ENCODE measurements at places on chromosomes 7 and 10. TPM values are rescaled to one million over a fixed set of nuclear protein-coding genes. Genes with fewer than 3 reads are reported as not detected.

DNA sequence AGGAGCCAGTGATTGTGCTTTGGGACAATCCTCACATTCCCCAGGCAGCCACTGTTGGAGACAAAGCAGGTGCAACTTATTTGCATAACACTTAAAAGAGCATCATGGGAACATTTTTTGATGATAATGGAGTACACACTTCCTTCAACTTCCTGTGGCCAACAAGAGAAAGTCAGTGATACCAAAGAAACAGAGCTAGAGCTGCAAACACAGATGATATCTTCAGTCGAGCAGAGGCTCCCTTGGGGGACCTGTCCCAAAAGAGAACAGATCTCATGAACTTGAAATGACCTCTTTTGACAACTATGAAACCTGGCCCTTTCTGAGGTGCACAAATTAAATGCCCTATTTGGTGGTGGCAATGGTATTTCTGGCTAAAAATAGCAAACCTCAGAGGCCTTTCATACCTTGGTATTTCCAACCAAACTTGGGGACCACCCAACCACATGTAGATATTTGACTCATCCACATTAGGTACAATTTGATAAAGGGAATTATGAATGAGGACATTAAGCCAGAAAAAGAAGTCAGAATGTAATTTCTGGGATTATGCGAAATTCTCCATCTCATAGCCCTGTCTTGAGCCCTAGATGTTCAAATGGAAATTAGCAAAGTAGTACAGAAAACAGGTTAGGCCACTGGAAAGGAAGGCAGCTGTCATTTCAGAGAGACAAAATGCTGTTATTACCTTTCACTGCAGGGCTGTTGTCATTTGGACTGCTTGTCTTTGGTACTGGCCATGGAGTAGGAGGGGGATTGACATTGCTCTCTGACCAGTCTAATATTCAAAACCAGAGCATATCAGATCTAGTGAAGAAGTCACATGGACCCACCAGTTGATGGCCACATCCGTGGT lies 146.2 kb downstream of the ICA1 start:
- no peak for DNase-seq

SPDYE11 gene
- total RNA-seq: not detected

DNA sequence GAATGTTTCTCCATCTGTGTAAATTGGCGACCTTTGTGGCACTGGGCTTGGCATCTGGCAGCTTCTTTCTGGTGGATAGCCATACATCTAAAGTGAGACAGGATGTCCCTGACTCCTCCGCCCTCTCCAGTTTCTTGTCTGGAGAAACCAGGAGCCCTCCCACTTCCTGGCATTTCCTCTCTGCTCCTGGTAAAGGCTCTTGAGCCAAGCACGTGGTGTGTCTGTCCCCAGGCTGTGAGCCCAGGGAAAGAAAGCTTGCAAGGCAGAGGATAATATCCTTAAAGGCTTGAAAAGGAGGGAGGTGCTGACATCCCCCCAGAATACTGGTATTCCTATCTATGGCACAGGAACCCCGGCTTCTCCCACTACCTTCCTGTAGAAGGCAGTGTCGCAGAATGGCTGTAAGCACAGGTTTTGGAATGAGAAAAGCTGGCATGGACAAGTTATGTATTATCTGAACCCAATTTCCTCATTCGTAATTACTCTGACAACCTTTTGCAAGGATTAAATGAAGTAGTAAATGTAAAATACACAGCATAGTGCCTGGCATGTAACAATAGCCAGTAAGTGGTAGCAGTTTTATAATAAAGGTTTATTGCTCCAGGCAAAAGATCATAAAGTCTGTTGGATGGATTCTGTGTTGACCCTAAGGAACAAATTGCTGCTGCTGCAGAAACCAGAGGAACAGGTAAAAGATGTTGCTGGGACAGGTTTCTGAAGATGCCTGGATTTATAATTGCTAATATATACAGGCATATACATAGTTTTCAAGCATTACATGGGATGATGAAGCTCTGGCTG lies 11.8 kb upstream of the ACSL5 start:
- DNase-seq: no peak

ABCA13 gene
- 0.60 TPM for total RNA-seq

GRCh38 chr7:147276783-147277370 lies 1160.3 kb downstream of the CNTNAP2 start:
- DNase-seq: no peak

JCAD gene
- 11.0 TPM for total RNA-seq

SPDYE16 gene
- 0.51 TPM for total RNA-seq

COBL gene
- 25.7 TPM for total RNA-seq

OR2A12 gene
- total RNA-seq: not detected

GIMAP8 gene
- total RNA-seq: not detected

- no peak for DNase-seq
Observed at GRCh38 chr7:805261-805660, 27.0 kb upstream of the SUN1 start.

EVX1 gene
- total RNA-seq: 0.71 TPM

DENND11 gene
- total RNA-seq: 17.3 TPM

- DNase-seq: no peak
Observed at GRCh38 chr10:100939763-100940344, 27.1 kb downstream of the SLF2 start.

- DNase-seq: no peak
Observed at GRCh38 chr10:35650894-35651293, 8.8 kb upstream of the FZD8 start.

DNA sequence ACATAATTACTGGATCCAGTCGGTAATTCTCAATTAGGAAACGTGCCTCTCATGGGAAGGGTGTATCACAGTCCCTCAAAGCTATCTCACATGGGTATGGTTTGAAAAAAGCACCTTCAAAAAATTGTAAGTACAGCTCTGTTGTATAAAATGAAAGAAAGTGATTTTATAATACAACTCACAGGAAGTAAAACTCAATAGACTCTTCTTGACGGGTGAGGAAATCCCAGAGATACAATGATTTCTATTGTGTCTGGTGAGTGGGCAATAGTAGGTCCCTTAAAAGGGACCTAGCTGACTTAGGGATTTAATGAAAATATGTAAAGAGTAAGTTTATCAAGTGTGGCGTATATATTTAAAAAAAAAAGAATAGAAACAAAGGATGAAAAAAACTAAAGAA lies 27.0 kb downstream of the TASOR2 start:
- DNase-seq: no peak

DNA sequence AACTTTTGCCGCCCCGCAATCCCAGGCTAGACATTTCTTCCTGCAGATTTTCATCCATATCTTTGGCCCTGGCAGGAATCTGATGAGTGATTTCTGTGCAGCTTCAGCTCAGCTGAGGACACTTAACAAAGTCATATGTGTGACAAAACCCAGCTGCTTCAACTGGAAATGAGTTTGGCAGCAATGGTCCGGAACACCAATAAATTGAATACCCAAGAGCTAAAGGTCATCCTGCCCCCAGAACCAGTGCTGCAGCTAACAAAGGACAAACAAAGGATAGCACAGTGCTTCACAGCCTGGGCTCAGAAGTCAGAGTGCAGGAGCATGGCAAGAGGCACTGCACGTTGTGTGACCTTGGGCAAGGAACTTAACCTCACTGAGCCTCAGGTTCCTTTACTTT lies 40.0 kb upstream of the TRIL start:
- DNase-seq: no peak

DNA sequence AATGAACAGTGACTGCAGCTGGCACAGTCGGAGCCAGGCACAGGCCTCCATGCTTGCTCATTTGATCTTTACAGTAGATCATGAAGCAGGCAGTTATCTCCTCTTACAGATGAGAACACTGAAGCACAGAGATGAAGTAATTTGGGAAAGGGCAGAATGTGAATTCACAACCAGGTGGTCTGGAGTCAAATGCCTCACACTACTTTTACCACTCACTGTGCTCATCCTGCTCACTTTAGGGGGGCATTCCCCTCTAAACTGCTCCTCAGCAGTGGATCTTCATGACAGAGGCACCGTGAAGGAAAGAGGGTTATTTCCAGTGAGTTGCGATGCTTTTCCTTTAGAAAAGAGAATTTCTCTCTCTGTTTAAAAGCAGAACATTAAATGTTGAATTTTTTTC lies 15.1 kb downstream of the SNX10 start:
- no peak for DNase-seq

KMT2C gene
- total RNA-seq: 66.4 TPM

DNA sequence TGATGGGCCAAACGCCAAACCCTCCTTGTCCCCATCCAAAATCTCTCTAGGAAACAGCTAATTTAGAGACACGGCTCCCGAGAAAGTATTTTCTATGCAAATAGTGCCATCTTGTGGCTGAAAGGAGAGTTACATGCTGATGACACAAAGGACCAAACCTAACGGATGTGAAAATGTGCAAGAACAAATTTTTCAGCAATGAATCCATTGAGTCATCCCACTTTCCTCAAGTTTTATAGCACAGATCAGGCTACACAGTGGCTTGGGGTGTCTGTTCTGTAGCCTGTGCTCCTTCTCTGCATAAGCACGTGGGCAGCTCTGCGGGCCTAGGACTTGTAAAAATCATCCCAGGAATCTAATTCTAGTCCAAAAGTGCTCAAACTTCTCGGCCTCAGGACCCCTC lies 154.8 kb upstream of the PRR15 start:
- DNase-seq: no peak

DNA sequence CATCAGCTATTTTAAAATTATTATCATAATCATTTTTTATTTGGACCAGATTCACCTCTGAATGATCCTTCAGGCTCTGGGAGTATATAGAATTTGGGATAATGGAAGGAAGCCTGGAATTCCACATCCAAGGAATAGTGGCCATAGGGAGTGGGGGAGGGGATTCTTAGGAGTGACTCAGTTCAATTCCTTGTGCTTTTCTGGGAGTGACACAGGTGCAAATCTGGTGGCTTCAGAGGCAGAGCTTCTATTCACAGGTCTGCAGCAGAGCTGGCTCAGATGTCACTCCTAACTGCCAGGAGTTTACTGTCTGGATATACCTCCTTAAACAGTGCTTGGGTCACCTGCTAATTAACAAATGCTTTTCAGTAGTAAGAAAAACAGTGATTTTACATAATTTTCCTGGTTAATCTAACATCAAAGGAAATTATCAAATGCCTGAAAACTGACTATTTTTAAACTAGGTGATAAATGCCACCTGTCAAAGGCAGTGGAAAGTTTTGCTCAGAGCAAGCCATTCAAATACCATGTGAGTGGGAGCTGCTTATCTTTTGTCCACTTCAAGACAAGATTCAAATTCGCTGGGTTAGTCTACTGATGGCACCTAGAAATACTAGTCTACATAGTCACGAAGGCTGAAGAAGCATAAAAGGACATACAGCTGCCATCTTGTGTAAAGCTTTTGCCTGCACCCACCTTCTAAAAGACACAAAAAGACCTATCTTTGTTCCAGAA lies 106.7 kb upstream of the LAMB4 start:
- DNase-seq: no peak

- no peak for DNase-seq
Observed at GRCh38 chr10:82228701-82229100, 353.7 kb downstream of the NRG3 start.

DNA sequence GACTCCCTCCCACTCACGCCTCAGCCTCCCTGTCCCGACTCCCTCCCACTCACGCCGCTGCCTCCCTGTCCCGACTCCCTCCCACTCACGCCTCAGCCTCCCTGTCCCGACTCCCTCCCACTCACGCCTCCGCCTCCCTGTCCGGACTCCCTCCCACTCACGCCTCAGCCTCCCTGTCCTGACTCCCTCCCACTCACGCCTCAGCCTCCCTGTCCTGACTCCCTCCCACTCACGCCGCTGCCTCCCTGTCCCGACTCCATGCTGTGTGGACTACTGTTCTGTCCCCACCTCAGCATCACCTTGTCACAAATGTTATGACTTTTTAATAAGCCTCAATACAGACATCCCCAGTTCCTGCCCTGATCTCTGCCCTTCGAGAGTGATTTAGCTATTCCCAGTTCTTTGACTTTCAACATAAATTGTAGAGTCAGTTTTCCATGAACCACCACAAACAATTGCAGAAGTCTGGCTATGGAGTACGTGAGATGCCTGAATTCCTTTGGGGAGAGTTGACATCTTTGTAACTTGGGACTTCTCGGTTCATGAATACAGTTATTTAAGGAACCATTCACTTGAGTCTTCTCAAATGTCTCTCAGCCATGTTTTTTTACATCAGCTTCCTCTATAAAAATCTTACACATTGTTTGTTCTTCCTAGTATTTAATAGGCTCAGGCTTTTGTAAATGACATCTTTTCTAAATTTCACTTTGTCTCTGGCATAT lies 71.9 kb downstream of the FOXL3 start:
- no peak for DNase-seq

- no peak for DNase-seq
Observed at GRCh38 chr10:72276013-72276387, 2.3 kb downstream of the DDIT4 start.

DNA sequence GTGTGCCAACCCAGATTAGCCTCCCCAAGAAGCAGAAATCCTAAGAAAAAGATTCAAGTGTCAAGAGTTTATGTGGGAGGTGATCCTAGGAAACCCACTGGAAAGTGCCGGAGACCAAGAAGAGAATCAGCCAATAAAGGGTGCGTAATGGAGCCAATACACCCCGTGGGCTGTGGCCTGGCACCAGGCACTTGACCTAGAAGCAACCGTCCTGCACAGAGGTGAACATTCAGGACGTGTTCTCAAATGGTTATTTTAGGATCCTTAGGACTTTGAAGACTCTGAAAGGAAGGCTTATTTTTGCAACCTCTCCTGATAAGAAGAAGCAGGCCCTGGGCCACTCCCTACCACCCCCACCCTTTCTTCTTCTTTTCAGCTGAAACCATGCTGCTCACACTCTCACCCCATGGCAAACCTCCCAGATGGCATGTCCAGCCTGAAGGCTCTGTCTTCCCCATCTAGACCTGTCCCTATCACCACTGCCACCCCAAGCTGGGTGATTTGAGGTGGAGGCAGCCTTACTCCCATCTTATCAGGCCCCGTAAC lies 46.6 kb downstream of the VSTM4 start:
- DNase-seq: no peak

DNA sequence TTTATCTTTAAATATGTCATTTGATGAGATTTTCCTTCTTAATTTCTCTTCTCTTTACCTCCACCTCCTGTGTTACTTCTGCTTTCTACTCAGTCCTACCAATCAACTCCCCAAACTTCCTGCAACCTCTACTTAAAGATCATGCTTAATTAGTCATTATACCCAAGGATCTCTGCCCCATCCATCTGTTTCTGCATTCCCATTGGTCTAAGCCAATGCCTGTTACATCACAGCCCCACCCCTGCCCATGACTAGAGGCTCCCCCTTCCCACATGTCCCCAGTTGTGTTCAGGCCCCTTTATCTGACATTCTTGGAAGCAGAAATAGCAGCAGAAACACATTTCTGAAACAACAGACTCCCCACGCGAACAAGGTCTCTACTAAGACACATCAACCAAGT lies 319.1 kb upstream of the NFE2L3 start:
- DNase-seq: no peak

NACAD gene
- 7.3 TPM for total RNA-seq

DNA sequence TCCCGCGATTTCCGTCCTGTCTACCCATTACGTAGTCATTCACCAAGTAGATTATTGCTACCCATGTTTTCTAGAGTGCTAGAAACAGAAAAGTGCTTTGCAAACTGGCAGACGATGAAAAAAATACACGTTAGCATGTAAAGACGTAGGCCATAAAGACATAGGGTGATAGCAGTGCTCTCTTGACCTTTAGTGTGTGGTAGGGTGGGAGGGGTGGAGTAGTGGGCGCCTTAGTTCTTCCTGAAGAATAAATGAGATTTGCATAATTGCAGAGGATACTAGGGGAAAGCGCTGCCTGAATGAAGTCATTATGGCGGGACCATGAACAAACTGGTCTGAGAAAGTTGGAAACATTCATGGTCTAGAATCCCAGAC lies 948 bp downstream of the ZNF485 start:
- no peak for DNase-seq

SUN3 gene
- total RNA-seq: not detected

CALCR gene
- total RNA-seq: 0.10 TPM

All from type B pancreatic cell (in vitro differentiated cells).